ENCODE measurements at places on chromosomes 6 and 20. TPM values are rescaled to one million over a fixed set of nuclear protein-coding genes. Genes with fewer than 3 reads are reported as not detected.

DNA sequence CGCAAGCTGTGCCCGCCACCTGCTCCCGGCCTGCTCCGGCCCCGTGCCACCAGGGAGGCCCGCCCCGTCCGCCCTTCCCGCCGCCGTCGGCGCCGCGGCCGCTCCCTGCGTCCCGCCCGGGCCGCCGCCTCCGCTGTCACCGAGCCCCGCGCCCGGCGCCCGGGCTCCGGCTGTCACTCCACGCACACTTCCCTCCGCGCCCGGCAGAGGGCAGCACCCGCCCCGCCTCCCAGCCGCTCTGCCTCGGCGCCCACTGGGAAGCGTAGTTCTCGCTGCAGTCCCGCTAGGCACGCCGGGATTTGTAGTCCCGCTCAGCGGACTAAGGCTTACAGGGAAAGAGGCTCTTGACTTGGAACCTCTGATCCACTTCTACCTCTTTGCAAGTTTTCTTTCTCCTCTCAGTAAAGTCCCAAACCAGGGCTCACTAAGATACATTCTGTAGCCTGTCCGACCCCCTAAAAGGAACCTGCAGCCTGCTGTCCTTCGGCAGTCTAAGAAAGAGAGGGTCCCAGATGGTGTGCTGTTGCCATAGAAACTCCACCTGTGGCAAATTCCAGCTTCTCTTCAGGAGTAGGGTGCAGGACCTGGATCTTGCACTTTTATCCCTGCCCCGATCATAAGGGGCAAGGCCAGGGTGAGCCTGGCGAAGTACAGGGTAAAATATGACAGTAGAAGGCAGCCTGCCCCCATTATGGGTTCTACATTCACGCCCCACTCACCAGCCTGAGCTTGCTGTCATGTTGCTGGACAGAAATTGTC, at the start of gene TFEB:
Gene TFEB, minus strand, starts transcription at position 182 of the 759 bp plus-strand sequence. CDS start 44,395 bp downstream, outside the sequence.
- H3K36me3 ChIP-seq, result no peaks in the 10 kb centered on the region
- peak; percentile 87 for ATAC-seq
- H3K4me1 ChIP-seq, result peaks cover 11% of the 10 kb centered on the region
- H3K27ac ChIP-seq, result peak within 1 kb of the TSS; percentile 93
- peak within 1 kb of the TSS; percentile 64 for H3K4me3 ChIP-seq

GRCh38 chr6:14431385-14432330, 314.1 kb downstream of the CD83 start:
- H3K36me3 ChIP-seq, result no peaks in the 10 kb centered on the region
- H3K27me3 ChIP-seq, result no peaks in the 10 kb centered on the region
- no peaks in the 10 kb centered on the region for H3K4me1 ChIP-seq
- ATAC-seq, result peak; percentile 46

Gene NHLRC1
- 0.93 TPM for total RNA-seq

DNA sequence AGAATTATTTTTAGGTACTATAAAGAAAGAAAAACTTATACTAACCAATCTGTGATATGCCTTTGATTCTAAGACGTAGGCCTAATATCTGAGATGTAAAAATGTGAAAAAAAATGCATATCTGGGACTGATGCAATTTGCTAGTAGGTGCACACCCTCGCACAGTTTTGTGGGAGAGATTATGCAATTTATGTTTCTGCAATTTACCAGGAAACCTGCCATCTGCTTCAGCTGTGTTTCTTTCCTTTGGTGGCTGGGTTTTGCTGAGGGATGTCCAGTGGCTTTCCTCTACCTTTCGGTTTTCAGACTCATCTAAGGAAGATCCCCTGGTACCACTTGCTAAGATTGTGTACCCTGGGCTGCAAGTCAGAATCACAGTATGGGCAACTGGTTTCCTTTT, 186.9 kb downstream of the ZFP64 start:
- H3K4me1 ChIP-seq, result no peaks in the 10 kb centered on the region

Gene SLC16A10
- total RNA-seq, result 0.32 TPM

- H3K36me3 ChIP-seq, result no peaks in the 10 kb centered on the region
- H3K27me3 ChIP-seq, result no peaks in the 10 kb centered on the region
- no peak for ATAC-seq
Observed at GRCh38 chr20:33908336-33908735, 85.4 kb upstream of the RALY start.

- H3K36me3 ChIP-seq, result no peaks in the 10 kb centered on the region
- no peak overlapping the region for H3K27ac ChIP-seq
- no peak for ATAC-seq
- H3K4me1 ChIP-seq, result no peaks in the 10 kb centered on the region
Observed at GRCh38 chr6:141513830-141514229, 618.9 kb upstream of the GJE1 start.

DNA sequence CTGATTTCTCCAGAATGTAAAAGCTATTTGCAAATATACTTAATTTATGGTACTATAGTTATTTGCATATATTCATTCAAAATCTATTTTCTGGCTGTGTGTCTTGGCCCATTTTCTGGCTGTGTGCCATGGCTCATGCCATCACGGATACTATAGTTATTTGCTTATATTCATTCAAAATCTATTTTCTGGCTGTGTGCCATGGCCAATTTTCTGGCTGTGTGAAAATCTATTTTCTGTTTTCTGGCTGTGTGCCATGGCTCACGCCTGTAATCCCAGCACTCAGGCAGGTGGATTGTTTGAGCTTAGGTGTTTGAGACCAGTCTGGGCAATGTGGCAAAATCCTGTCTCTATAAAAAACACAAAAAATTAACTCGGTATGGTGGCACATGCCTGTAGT, 28.9 kb upstream of the RIPK1 start:
- no peak overlapping the region for H3K4me3 ChIP-seq
- no peaks in the 10 kb centered on the region for H3K4me1 ChIP-seq
- no peaks in the 10 kb centered on the region for H3K36me3 ChIP-seq
- no peak for ATAC-seq

DNA sequence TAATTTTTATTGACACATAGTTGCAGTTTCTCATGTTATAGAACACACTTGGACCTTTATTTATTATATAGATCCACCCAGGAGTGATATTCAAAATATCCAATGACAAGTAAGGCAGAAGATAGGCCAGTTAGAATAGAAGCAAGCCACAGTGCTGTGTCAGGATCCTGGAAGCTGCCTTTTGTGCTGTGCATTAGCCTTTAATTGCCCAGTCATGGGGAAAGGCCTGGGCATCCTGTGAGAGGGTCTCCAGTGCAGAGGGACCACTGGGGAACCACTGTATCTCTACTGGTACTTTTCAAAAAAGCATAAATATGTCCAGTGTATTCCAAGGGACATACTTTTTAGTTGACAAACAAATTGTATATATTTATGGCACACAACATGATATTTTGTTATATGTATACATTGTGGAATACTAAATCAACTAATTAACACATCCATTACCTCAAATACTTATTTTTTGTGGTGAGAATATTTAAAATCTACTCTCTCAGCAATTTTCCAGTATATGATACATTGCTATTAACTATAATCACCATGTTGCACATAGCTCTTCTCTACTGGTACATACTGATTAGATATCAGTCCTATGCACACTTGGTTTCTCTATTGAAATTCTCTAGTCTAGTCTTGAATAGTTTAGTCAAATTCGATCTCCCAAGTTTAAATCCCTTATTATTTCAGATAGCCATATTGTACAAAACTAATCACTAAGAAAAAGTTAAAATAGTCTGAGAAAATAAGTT, 59.5 kb downstream of the CDC40 start:
- H3K27ac ChIP-seq, result no peak overlapping the region
- H3K27me3 ChIP-seq, result no peaks in the 10 kb centered on the region
- ATAC-seq, result no peak
- no peak overlapping the region for H3K4me3 ChIP-seq
- no peaks in the 10 kb centered on the region for H3K4me1 ChIP-seq

- H3K36me3 ChIP-seq, result no peaks in the 10 kb centered on the region
- no peak overlapping the region for H3K27ac ChIP-seq
- H3K4me1 ChIP-seq, result no peaks in the 10 kb centered on the region
- H3K4me3 ChIP-seq, result no peak overlapping the region
- ATAC-seq, result peak; percentile 57
- H3K27me3 ChIP-seq, result no peaks in the 10 kb centered on the region
Observed at GRCh38 chr6:14665827-14666724, 548.5 kb downstream of the CD83 start.

DNA sequence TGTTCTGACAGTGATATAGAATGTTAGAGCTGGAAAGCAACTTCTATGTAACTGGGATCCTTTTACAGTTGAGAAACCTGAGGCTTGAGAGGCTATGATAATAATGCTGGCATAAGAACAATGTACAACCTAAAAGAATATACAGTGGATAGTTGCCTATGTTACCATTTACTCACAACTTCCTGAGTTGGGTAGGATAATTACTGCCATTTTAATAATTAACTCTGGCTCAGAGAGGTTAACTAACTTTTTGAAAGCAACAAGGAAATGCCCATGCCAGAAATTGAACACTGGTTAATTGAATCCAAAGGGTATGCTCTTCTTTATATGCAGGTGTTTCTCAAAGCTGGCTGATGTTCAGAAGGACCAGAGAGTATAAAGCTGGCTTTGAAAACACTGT, 530.7 kb upstream of the MAP3K7 start:
- no peak for ATAC-seq
- H3K27me3 ChIP-seq, result no peaks in the 10 kb centered on the region
- no peak overlapping the region for H3K4me3 ChIP-seq
- no peak overlapping the region for H3K27ac ChIP-seq
- no peaks in the 10 kb centered on the region for H3K36me3 ChIP-seq

DNA sequence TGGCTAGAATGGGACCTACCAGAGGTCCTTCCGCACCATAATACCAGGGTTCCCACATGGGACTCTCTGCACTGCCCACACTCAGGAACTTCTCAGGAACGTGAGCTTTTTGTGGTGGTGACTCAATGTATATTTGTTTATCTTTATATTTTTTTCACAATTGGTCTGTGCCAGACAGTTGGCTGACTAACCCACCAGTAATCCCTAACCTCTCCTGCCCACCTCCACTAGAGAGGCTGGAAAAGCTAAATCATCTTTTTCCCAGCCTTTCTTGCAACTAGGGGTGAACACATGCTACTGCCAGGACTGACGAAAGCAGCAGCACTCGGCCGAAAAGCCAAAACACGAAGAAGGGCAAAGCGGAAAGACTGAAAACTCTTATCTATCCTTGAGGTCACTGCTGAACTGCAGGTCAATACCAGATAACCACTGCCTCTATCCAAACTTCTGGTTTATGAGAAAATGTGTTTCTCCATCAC, 112.9 kb downstream of the TRERF1 start:
- no peaks in the 10 kb centered on the region for H3K36me3 ChIP-seq
- H3K27ac ChIP-seq, result no peak overlapping the region
- ATAC-seq, result no peak
- no peaks in the 10 kb centered on the region for H3K4me1 ChIP-seq
- no peaks in the 10 kb centered on the region for H3K27me3 ChIP-seq
- no peak overlapping the region for H3K4me3 ChIP-seq

Gene FLRT3
- 1.2 TPM for total RNA-seq

DNA sequence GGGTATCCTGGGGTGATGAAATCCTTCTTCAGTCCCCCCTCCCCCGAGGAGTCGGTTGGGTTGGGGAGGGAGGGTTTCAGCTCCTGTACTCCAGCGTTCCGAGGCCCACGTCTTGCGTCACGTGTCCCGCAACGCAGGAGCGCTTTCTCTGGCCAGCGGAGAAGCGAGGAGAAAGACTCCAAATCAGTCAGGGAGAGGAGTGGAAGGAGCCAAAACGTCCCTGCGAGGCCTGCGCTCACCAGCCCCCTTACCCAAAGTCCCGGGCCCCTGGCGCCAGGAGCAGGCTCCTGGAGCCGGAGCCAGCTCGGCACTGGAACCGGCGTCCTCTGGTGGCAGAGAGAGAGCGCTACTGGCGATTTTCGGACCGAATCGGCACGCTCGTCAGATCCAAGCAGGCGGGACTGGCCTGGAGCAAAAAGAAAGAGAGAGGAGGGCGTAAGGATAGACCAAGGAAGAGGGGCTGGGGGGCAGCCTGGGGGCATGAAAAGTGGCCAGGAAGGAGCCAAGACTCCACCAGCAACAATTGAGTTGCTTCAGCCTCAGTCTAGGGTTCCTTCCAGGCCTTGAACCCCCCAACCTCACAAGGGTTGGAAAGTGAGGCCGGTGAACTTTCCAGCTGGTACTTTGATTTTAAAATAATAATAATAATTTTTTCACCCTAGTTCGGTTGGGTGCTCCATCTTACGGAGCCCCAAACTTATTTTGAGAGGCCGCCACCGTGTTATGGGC, at the start of gene GNAS:
Gene GNAS, plus strand, starts transcription at position 174 of the 729 bp plus-strand sequence.
- no peaks in the 10 kb centered on the region for H3K36me3 ChIP-seq
- peaks cover 88% of the 10 kb centered on the region for H3K27me3 ChIP-seq
- H3K4me1 ChIP-seq, result no peaks in the 10 kb centered on the region
- ATAC-seq, result peak; percentile 37
- H3K27ac ChIP-seq, result no peak within 1 kb of the TSS
- H3K4me3 ChIP-seq, result peak within 1 kb of the TSS; percentile 46

- no peaks in the 10 kb centered on the region for H3K36me3 ChIP-seq
- H3K27me3 ChIP-seq, result no peaks in the 10 kb centered on the region
- no peak overlapping the region for H3K4me3 ChIP-seq
- H3K4me1 ChIP-seq, result peaks cover 2% of the 10 kb centered on the region
- no peak for ATAC-seq
- H3K27ac ChIP-seq, result no peak overlapping the region
Observed at GRCh38 chr20:6028818-6029217, 25.0 kb downstream of the LRRN4 start.

- ATAC-seq, result no peak
- peaks cover 29% of the 10 kb centered on the region for H3K27me3 ChIP-seq
- no peaks in the 10 kb centered on the region for H3K36me3 ChIP-seq
- H3K27ac ChIP-seq, result no peak overlapping the region
- no peaks in the 10 kb centered on the region for H3K4me1 ChIP-seq
- H3K4me3 ChIP-seq, result no peak overlapping the region
Observed at GRCh38 chr20:57316795-57317201, 12.8 kb upstream of the SPO11 start.

Gene CASS4
- 1.2 TPM for total RNA-seq

GRCh38 chr6:43926634-43927531, 156.9 kb downstream of the VEGFA start:
- no peak overlapping the region for H3K27ac ChIP-seq
- ATAC-seq, result peak; percentile 44
- no peaks in the 10 kb centered on the region for H3K27me3 ChIP-seq
- no peaks in the 10 kb centered on the region for H3K4me1 ChIP-seq

DNA sequence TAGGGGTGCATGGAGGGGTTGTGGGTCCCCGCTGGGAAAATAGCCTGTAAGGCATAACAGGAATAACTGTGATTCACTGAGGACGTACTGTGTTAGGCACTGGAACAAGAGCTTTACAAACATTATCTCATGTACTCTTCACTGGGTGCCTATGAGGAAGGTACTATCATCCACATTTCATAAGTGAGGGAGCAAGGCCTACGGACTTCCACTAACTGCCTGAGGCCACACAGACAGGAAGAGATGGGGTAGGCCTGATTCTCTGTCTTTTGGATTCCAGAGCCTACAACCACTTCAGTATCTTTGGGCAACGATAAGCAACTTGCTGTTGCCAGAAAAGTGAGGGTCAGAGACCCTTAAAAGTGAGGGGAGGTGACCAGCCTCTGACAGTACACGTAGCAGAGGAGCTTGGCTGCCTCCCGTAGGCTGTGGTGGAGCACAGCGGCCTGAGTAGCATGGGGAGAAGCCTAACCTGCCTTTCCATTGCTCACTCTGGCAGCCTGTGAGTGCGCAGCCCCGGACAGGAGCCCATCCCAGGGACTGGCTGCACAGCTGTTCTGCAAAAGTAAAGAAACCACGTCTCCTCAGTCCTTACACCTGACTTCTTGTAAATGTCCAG, 30.4 kb downstream of the PSMB1 start:
- H3K27me3 ChIP-seq, result no peaks in the 10 kb centered on the region
- H3K27ac ChIP-seq, result no peak overlapping the region
- H3K36me3 ChIP-seq, result no peaks in the 10 kb centered on the region
- ATAC-seq, result no peak

Gene NNAT
- total RNA-seq, result 8.8 TPM

- no peak overlapping the region for H3K4me3 ChIP-seq
- peaks cover 14% of the 10 kb centered on the region for H3K4me1 ChIP-seq
- H3K36me3 ChIP-seq, result no peaks in the 10 kb centered on the region
- peaks cover 100% of the 10 kb centered on the region for H3K27me3 ChIP-seq
- ATAC-seq, result peak; percentile 44
Observed at GRCh38 chr20:62590309-62591121, 51.8 kb upstream of the SLCO4A1 start.
